CD8-positive, alpha-beta memory T cell (primary cell): ENCODE measurements at places on chromosomes 12 and 14. TPM values are rescaled to one million over a fixed set of nuclear protein-coding genes. Genes with fewer than 3 reads are reported as not detected.

LRRK2 gene
- 0.31 TPM for total RNA-seq

TMEM132C gene
- total RNA-seq, result not detected

STAC3 gene
- total RNA-seq, result 0.96 TPM

CAPZA3 gene
- total RNA-seq, result not detected

LIN52 gene
- 17.7 TPM for total RNA-seq

SERPINA6 gene
- not detected for total RNA-seq

KDM5A gene
- total RNA-seq, result 75.6 TPM

CLEC14A gene
- not detected for total RNA-seq

REP15 gene
- not detected for total RNA-seq

GYS2 gene
- total RNA-seq, result not detected

RNASE11 gene
- not detected for total RNA-seq
